Esophagus squamous epithelium (tissue), 5 donors: ENCODE measurements at places on chromosomes 13 and 19. TPM values are rescaled to one million over a fixed set of nuclear protein-coding genes. Genes with fewer than 3 reads are reported as not detected.
A peak's percentile ranks its signal among the peaks of the same experiment; 100 is the strongest.

GRCh38 chr13:45132369-45133064, 12.2 kb downstream of the GTF2F2 start:
- DNase-seq = no peak

SPC24 gene
- 7.7 TPM for total RNA-seq

NLRP11 gene
- not detected for total RNA-seq

GRCh38 chr19:31538879-31539278, 189.6 kb upstream of the TSHZ3 start:
- no peak for DNase-seq

DNA sequence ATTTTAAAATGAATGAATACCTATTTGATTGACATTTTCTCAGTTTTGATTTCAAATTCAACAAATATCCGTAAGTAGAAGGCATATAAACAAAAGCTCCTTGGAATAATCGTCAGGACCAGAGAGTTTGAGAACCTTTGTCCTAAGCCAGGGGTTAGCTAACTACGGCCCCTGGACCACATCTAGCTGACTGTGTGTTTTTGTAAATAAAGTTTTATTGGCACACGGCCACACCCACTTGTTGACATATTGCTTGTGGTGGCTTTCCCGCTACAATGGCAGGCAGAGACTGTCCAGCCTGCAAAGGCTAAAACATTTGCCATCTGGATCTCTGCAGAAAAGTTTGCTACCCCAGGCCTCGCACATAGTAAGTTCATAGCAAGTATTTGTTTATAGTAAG, 83.4 kb downstream of the GNG7 start:
- no peak for DNase-seq

SERP2 gene
- 1.5 TPM for total RNA-seq

- no peak for DNase-seq
These were observed 5.0 kb downstream of the CLIP3 start for GRCh38 chr19:36027696-36028095.

- no peak for DNase-seq
These were observed 50.5 kb upstream of the PARP4 start for GRCh38 chr13:24563087-24563486.

FUT1 gene
- total RNA-seq = 3.7 TPM

GRCh38 chr19:45809643-45810159, 5.4 kb downstream of the RSPH6A start:
- DNase-seq = no peak

LILRA5 gene
- 1.4 TPM for total RNA-seq

LILRB3 gene
- not detected for total RNA-seq

DNA sequence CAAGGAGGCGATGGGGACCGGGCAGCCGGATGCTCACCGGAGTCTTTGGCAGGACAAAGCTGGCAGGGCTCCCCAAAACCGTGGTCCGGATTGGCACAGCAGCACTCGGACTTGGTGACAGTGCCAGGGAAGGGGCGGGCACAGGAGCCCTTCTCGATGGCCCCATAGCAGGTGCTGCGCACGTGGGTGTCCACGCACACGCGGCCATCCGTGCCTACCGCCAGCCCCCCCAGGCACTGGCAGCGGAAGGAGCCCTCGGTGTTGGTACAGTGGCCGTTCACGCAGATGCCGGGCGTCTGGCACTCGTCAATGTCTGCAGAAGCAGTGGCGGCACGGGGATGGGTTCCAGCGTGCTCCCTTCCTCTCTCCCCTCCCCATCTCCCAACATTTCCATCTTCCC, 17.9 kb downstream of the FBN3 start:
- DNase-seq = no peak

ZIK1 gene
- 0.38 TPM for total RNA-seq

DNA sequence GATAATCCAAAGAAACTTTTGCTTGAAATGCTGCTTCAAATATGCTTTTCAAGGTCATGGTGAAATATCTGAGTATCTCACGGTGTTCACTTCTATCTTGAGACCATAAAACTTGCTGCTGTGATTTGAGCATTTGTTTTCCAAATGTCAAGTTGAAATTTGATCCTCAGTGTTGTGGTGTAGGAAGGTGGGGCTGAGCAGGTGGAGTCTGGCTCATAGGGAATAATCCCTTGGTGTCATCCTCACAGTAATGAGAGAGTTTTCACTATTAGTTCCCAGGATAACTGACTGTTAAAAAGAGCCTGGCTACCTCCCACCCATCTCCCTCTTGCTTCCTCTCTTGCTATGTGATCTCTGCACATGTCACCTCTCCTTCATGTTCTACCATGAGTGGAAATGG, 858.0 kb upstream of the SLITRK5 start:
- no peak for DNase-seq

CNOT3 gene
- total RNA-seq = 27.9 TPM

GRCh38 chr13:39552246-39552645, 50.7 kb downstream of the LHFPL6 start:
- no peak for DNase-seq

GRCh38 chr19:5016268-5016667, 47.4 kb downstream of the KDM4B start:
- DNase-seq = no peak

ADGRE3 gene
- not detected for total RNA-seq

- DNase-seq = no peak
These were observed 27.2 kb downstream of the MYH14 start for GRCh38 chr19:50230379-50231351.

- DNase-seq = no peak
These were observed 73.0 kb upstream of the MAB21L1 start for GRCh38 chr13:35549481-35549880.

PRTN3 gene
- not detected for total RNA-seq

- no peak for DNase-seq
These were observed 12.1 kb upstream of the DACH1 start for GRCh38 chr13:71879129-71879535.

DNA sequence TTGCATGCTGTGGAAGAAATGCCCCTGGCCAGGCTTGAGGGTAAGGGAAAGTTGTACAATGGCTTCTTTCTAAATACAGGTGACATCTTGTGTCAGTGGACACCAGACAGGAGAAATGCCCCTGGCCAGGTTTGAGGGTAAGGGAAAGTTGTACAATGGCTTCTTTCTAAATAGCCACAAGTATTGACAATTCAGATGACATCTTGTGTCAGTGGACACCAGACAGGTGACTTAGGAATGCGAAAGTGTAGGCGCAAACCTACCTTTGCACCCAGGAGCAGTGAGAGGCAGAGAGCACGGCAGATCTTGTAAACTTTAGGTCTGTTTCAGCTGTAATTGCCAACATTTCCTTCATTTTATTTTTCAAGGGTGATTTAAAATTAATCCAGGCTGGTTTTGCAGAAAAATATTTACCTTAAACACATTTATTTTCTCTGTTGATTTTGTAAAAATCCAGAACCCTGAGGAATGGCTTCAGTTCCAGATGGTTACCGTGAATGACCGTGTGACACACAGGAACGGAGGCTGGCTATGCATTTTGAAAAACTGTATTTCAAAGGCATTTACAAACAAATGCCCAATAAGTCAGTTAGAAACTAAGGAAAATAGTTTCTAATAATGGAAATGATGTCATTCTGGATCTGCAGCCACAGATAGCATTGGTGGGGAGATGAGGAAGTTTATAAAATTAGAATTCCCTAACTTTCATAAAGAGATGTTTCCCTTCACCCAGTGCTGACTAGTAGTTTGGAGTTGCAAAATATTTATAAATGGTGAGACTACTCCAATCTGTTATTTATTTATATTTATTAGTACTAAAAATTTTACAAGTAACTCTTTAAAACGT, 34.9 kb downstream of the TNFSF13B start:
- no peak for DNase-seq

MUC16 gene
- under 0.01 TPM for total RNA-seq

GRCh38 chr19:45765702-45766295, 3.3 kb downstream of the SIX5 start:
- DNase-seq = no peak

GRCh38 chr19:19911150-19911549, 10.4 kb downstream of the ZNF93 start:
- no peak for DNase-seq

GRCh38 chr13:31739226-31739625, at the start of gene RXFP2:
RXFP2 (plus strand) TSS chr13:31739526; CDS start chr13:31739613, 87 bp downstream.
- DNase-seq = no peak

GPATCH1 gene
- 8.7 TPM for total RNA-seq

RNF113B gene
- not detected for total RNA-seq

DNA sequence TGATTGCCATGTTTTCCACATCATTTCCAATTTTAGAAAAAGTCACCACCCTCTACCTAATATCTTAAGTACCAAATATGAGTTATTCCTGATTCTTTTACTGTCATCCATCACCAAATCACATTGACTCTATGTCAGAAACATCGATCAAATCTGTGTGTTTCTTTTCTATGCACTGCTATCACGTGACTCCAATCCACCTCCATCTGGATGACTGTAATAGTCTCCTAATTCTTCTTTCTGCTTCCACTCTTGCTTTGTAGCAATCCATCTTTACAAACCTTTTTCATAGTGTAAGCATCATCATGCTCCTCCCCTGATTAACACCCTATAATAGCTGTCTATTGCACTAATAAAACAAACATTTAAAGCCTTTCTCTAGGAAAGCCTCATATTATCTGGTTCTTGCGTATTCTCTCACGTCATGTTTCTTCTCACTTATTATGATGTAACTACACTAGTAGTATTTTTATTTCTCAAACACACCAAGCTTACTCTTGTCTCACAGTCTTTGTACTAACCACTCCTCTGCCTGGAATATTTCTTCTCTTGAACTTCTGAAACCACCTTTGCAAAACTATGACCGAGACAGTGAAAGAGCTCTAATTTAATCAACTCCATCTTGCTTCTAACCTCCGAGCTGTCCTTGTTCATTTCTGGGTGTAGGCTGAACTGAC, 10.7 kb upstream of the FPR3 start:
- no peak for DNase-seq

DNA sequence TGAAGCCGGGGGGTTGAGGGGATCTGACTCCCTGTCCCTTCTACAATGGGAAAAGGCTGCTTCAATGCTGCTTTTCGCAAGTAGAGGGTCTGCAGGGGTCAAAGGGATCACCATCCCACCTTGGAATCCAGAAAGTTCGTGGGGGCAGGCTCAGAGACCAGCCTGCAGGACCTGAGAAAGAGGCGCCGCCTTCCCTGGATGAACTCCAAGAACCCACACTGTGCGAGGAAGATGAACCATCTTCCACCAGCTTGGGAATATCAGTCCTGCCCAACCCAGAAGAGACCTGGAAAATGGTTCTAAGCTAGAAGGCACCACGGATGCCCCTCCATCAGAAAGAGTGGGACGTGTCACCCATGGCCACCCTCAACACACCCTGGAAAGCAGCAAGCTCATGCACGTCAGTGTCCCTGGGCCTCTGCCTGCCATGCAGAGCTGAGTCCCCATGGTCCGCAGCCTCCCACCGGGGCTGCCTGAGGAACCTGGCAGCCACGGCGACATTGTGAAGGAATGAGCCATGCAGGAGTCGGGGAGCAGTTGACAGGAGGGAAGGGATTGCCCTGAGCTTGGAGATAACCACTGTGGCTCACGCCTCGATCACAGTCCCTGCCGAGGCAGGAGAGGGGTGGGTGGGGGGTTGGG, 14.6 kb downstream of the RAB3D start:
- DNase-seq = no peak

- no peak for DNase-seq
These were observed 436.2 kb upstream of the SLITRK5 start for GRCh38 chr13:87234981-87235380.

DNA sequence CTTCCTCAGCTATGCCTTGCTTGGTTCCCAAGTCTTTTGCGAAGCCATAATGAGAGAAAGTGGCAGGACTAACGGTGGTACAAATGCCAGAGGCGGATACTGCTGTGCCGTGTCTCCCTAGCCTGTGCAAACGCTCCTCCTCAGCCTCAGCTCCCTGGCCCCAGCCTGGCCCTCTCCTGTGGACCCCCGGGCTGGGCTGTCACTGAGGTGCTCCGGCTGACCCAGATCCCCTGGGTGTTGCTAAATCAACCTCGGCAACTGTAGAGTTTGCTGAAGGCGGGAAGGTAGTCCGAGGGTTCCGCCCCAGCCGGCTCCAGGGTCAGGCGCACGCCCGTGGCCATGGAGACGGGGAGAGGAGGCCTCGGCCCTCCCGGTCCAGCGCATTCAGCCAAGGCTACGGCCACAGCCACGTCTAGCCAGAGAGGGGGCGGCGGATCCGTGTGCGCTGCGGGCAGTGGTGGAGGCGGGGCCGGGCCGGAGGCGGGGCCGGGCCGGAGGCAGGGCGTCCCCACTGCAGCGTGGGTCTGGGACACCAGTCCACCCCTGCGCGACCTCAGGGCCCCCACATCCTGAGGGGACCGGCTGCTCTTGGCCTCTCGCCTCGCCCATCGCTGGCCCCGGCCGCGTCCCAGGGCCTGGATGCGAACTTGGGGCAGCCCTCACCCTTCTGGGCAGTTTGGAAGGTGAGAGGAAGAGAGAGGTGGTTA, 16.4 kb upstream of the ZNF492 start:
- no peak for DNase-seq

DNA sequence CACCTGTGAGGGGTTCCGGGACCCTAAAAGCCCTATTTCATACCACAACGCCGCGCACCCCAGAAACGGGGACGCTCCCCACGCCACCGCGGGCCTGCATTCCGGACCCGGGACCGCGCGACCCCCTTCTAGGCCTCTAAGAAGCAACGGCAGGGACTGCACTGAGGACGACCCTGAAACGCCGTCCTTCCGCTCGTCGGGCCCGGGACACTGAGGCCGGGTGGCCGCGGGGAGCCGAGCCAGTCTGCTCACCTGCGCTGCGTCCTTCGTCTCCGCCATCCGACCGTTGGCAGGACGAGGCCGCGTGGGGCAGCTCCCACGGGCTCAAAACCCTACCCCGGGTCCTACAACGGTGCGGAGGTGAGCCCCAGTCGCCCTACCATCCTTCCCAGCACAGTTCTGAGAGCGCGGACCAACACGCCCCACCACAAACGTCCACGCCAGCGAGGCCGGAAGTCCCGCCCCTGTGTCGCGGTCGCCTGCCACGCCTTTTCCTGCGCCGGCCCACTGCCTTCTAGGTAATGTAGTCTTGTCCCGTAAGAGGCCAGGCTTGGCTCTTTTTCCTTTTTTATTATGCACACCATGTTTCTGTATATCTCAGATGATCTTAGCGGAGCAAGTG, at the start of gene ZNF550:
Gene ZNF550, minus strand, starts transcription at position 460 of the 622 bp plus-strand sequence. Its CDS starts 181 bp downstream, at position 279.
- DNase-seq = peak; percentile 48

DNA sequence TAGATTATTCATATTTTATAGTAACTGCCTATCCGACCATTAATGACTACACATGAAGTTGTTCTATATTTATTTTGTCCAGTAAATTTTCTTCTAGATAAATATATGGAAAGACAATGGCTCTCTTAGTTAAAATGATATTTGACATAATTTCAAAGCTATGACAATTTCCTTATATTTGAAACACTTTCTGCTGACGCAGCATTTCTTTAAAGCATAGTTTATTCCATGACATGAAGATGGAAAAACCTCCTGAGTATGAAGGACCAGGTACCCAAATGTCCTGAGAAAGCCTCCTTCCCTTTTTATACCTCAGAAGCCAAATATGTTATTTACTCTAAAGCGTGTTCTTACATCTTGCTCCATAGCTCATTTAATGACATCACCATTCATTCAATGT, 831.6 kb downstream of the EFNB2 start:
- no peak for DNase-seq

- no peak for DNase-seq
These were observed 3.7 kb upstream of the AKAP8L start for GRCh38 chr19:15422296-15423075.
